ENCODE measurements at places on chromosomes 3 and 15.

DNA sequence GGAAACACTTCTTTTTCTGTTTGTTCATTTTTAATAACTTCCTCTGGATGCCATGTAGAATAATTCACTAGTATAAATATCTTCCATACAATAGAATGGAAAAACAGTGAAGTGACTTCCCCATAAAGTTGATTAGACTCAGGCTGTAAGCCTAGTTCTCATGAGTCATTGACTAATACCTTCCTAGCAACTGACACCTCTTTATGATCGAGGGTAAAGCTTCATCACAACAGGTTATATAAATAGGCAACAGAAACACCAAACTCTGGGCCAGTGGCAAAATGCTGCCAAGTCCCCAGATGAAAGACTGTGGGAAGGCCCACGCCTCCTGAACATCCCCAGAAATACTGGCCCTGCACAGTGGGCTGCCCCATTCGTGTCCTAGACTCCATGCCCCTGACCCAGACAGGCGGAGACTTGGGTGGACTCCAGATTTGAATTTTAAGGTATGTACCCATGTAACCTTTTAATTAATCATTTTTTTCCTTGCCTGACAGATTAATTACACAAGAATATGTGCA lies 71.3 kb upstream of the TBC1D23 start:
- no peak for DNase-seq

- DNase-seq, result no peak
Measured at GRCh38 chr3:135895734-135896121, 69.8 kb upstream of the PPP2R3A start.

GRCh38 chr3:23479026-23479425 lies 275.9 kb downstream of the UBE2E2 start:
- no peak for DNase-seq

DNA sequence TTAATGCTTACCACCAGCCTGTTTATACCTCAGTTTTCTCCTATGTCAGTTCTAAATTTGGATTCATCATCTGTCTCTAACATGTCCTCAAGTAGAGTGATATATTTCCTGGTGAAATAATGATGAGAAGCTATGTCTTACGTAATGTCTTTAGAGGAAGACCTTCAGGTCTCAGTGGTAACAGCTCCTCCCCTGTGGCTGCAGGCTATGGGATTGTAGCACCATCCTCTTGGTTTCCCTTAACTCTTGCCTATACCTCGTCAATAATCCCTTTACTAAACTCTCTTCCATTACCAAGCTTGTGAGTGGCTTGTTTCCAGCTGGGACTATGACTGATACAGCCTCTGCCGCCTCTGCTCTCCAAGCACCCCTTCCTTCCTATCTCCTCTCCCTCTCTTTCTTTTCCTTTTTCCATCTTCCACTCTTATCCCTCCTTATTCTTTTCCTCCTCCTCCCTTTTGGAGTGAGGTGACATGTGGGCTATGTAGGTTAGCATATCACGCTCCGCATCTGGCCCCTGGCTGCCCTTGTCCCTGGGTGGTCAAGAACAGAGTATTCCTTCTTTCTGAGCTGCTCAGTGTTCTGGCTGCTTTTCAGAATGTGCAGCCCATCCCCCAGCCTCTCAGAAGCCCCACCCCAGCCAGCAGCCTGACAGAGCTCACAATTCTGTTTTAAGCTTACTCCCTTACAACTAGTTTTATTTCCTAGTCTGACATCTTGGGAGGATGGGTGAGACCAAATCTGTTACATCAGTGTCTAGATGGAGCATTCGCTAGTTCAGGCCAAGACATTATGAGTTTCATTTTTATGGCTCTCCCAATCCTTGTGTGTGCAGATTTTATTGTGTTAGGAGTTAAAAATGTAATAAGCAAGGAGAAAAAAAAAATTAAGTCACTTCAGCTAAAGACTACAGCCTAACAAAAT lies 75.0 kb upstream of the RNU6-1 start:
- DNase-seq, result no peak

GRCh38 chr3:139128803-139129202 lies 84.1 kb upstream of the PRR23C start:
- no peak for DNase-seq

GRCh38 chr15:69578787-69579583 lies 126.4 kb downstream of the RPLP1 start:
- no peak for DNase-seq

DNA sequence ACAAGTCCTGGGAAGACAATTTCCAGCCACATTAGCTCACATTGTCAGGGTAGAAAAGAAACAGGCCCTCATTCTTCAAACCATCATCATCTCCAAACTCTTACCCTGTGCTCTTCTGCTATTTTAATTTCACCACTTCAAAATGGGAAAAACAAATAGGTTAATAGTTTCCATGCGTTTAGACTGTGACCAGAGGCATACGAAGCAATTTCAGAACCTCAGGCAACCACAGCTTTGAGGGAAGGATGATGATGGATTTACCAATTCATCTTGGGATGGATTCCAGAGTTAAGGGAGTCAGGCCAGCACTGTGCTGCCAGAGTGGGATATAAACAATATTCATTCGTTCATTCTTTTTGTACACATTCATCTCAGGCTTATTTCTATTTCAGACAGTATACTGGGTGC lies 307.8 kb upstream of the TPRG1 start:
- DNase-seq, result no peak

GRCh38 chr3:39361252-39361927 lies 21.8 kb upstream of the SLC25A38 start:
- DNase-seq, result peak; percentile 31

- no peak for DNase-seq
Measured at GRCh38 chr3:11624704-11625375, 18.9 kb downstream of the VGLL4 start.

- DNase-seq, result no peak
Measured at GRCh38 chr3:178217479-178217878, 318.8 kb upstream of the KCNMB2 start.

DNA sequence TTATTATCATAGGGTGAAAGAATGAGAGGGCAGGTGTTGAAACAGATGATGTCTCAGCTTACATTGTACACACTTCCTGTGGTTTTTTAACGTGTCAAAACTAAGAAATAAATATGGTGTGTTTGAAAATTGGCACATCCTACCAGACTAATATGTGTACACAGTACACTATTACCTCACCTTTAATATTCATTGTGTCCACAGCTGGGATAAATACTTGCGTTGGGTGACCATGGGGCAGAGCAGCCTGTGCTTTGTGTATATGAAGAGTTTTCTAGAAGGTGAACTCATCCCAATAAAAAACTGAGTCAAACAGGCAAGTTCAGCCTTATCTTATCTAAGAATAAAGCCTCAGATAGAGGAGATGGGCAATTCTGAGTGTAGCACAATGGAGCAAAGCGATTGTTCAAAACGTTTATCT lies 17.3 kb downstream of the SUCNR1 start:
- no peak for DNase-seq

DNA sequence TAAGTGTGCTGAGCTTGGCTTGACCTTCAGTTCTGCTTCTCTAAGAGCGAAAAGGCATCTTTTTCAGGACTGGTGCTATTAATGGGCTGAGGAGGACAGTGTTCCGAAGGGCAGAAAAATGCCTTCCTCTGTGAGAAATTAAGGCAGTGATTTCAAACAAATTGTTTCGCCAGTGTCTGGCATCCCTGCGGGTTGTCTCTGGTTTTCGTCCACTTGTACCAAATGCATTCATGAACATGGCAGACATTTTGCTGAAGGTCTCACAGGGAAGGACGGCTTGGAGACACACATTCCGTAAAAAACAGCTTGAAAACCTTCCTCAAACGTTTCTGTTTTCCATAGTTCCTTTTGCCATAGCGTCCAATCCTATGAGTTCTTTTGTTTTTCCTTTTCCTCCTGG lies 57.1 kb downstream of the CEMIP start:
- DNase-seq, result no peak

- DNase-seq, result no peak
Measured at GRCh38 chr3:194572143-194572789, 61.0 kb downstream of the TMEM44 start.

GRCh38 chr3:142263112-142263511 lies 37.7 kb upstream of the GK5 start:
- no peak for DNase-seq

DNA sequence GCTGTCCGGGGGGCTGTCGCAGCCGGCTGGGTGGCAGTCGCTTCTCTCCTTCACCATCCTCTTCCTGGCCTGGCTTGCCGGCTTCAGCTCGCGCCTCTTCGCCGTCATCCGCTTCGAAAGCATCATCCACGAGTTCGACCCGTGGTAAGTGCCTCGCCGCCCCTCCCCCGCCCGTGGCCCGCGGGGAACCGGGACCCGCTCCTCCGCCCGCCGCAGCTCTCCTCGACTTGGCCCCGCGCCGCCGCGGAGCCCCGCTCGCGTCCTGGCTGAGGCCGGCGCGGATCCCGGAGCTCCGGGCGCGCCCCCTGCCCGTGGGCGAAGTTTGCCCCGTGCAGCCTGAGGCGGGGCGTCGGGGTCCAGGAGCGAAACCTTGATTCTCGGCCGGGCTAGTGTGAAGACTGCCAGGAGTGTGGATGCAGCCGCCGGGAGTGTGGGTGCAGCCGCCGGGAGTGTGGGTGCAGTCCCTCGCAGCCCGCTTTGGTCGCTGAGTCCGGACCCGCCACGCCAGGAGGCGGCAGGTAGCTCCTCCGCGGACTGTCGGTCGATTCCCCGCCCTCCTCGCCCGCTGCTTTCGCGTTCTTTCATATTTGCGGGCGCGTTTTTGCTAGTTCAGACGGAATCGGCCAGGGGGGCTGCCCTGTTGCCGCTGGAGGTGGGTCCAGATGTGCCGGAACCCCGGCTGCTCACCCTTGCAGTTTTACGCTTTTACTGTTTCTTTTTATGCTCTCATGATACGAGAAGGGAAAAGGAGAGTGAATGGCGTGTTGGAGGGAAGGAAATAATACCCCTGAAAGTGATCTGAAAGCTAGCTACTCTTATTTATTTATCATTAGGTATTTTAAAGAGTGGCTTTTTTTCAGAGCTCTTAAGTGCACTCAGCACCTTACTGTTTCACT lies 692 bp downstream of the STT3B start:
- peak; percentile 29 for DNase-seq

DNA sequence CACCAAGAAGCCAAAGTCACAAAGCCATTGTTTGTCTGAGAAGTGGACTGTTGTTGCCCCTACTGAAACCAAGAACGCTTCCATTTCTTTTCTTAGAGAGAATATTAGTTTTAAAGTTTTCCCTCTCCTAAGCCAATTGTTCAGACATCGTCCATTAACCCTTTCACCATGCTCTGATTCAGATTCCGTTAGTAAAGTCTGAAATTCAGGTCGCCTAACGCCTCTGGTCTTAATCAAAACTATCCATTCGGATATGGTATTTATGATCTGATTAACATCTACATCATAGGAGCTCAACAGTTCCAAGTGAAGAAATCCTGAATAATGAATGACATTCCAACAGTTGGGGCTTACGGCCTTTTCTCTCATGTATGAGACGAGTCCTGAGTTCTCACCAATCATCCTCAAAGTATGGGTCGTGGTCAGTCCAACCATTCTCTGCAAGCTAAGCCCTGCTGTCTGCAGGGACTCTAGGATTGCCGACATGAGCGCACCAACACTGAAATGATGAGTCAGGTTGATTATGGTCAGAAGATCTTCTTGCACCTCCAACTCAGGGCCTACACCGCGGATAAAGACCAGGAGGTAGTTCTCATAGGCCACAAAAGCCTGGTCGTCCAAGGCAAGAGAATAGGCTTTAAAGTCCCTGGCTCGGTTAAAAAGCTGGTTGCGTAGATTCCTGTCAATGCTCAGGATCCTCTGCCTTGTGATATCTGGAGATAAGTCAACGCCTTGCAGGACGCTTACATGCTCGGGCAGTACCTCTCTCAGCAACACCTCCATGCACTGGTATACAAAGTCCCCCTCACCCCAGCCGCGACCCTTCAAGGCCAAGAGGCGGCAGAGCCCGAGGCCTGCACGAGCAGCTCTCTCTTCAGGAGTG lies 767 bp downstream of the EPM2AIP1 start:
- DNase-seq, result no peak

- DNase-seq, result no peak
Measured at GRCh38 chr3:193970773-193971206, 165.2 kb upstream of the HES1 start.

GRCh38 chr15:79582650-79583049 lies 150.5 kb downstream of the MINAR1 start:
- no peak for DNase-seq

DNA sequence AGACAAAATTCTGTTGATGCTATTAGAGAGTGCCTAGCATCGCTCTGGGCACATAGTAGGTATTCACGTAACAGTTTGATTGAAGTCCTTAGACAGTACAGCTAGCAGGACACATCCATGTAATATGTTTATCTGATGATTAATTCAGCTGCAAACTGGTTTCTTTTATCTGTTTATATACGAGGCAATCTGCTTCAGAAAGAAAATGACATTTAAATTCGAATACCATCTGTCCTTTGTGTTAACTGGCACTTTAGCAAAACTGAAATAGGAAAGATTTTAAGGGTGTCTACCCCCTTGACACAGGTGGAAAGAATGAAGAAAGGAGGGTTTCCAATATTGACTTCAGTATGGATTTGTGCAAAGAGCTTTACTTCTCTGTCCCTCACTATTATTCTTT lies 192.5 kb downstream of the MFSD1 start:
- DNase-seq, result no peak

GRCh38 chr3:23985747-23986544 lies 40.9 kb downstream of the NR1D2 start:
- DNase-seq, result no peak

- no peak for DNase-seq
Measured at GRCh38 chr15:83207009-83207659, 489 bp downstream of the HDGFL3 start.

DNA sequence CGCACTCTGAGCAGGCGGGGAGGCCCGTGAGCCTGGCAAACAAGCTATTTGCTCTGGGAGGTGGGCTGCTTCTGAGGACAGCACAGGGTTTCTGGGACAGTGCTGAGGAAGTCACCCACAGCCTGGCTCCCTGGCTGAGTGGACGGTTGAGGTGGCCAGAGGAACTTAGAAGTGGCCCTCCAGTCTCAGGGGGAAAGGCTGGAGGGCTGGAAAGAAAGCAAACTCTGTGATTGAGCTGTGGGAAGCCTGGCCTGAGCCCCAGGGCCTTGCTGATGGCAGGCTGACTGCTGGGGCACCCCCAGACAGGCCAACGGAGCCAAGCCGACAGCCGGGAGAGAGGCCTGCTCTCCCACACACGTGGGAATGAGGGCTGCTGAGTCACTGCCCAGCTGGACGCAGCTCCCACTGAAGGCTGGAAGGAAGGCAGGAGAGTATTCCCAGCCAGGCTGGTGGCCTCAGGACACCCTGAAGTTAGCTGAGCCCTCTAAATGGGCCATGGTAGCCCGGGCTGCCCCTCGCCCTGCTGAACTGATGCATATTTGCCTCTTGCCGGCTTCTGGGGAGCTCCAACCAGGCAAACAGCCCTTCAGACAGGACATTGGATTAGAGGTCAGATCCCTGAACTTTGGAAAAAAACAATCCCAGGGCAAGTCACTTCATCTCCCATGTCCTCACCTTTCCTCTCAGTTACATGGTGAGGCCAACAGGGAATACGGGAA lies 98.0 kb upstream of the TLE3 start:
- no peak for DNase-seq

GRCh38 chr3:167749728-167750127 lies 14.2 kb downstream of the SERPINI1 start:
- no peak for DNase-seq

- DNase-seq, result no peak
Measured at GRCh38 chr3:171842864-171843518, at the start of gene TMEM212. TMEM212 (plus strand) TSS chr3:171843349; CDS start chr3:171843384, 35 bp downstream.

- no peak for DNase-seq
Measured at GRCh38 chr3:11568503-11569155, 75.1 kb downstream of the VGLL4 start.

GRCh38 chr15:36881516-36881915 lies 218.8 kb downstream of the MEIS2 start:
- no peak for DNase-seq
